ENCODE measurements at places on chromosomes 2 and 18.

GRCh38 chr2:27799646-27800010, 28.1 kb downstream of the MRPL33 start:
- DNase-seq, result no peak

- no peak for DNase-seq
Measured at GRCh38 chr2:239292959-239293774, 107.7 kb downstream of the HDAC4 start.

- DNase-seq, result no peak
Measured at GRCh38 chr2:10240911-10241610, 61.6 kb upstream of the HPCAL1 start.

- DNase-seq, result no peak
Measured at GRCh38 chr2:71466301-71467179, 13.2 kb downstream of the DYSF start.

DNA sequence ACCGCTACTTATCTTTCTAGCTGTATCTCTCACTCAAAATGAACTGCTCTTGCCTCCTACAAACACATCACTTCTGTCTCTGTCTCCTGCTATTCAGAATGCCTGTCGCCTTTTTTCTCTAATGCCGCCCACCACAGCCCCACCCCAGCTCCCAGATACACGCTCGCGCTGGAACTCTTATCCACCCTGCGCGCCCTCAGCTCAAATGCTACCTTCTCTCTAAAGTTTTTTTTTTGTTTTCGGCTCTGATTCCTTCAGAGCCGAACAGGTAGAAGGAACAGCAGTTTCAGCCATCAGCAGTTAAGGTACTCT, 3.9 kb upstream of the SOS1 start:
- DNase-seq, result no peak
